Lower lobe of right lung (tissue), 2 donors: ENCODE measurements at places on chromosomes 2 and 18.

GRCh38 chr2:68834737-68835376, 36.3 kb downstream of the BMP10 start:
- H3K27me3 ChIP-seq, result no peaks in the 10 kb centered on the region
- peak overlapping the region; percentile 50 for H3K27ac ChIP-seq
- no peak overlapping the region for H3K4me3 ChIP-seq
- no peak for DNase-seq
- peaks cover 53% of the 10 kb centered on the region for H3K4me1 ChIP-seq
- H3K36me3 ChIP-seq, result no peaks in the 10 kb centered on the region

- no peak overlapping the region for H3K27ac ChIP-seq
- no peaks in the 10 kb centered on the region for H3K4me1 ChIP-seq
- no peak overlapping the region for H3K4me3 ChIP-seq
- no peaks in the 10 kb centered on the region for H3K27me3 ChIP-seq
- peaks cover under 1% of the 10 kb centered on the region for H3K36me3 ChIP-seq
These were observed 56.8 kb downstream of the INPP5D start for GRCh38 chr2:233116946-233117345.

DNA sequence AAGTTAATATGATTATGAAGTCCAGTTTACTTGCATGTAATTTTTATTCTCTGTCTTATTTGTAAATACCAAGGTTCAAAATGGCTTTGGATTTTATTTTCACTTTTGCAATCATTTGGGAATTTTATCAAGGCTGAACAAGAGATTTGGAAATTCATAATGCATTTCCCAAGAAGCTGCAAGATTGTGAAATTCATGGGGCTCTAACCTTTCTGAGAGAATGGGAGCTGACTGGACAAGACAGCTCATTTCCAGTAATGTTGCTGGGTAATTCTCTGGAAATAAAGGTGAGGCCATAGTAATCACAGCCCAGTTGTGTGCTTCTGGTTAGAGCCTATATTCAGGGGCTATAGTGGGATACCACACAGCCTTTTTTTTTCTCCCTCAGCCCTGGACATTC, 21.5 kb upstream of the NABP1 start:
- H3K4me3 ChIP-seq, result no peak overlapping the region
- H3K27me3 ChIP-seq, result no peaks in the 10 kb centered on the region
- H3K4me1 ChIP-seq, result no peaks in the 10 kb centered on the region
- H3K27ac ChIP-seq, result peak overlapping the region; percentile 9
- no peak for DNase-seq

DNA sequence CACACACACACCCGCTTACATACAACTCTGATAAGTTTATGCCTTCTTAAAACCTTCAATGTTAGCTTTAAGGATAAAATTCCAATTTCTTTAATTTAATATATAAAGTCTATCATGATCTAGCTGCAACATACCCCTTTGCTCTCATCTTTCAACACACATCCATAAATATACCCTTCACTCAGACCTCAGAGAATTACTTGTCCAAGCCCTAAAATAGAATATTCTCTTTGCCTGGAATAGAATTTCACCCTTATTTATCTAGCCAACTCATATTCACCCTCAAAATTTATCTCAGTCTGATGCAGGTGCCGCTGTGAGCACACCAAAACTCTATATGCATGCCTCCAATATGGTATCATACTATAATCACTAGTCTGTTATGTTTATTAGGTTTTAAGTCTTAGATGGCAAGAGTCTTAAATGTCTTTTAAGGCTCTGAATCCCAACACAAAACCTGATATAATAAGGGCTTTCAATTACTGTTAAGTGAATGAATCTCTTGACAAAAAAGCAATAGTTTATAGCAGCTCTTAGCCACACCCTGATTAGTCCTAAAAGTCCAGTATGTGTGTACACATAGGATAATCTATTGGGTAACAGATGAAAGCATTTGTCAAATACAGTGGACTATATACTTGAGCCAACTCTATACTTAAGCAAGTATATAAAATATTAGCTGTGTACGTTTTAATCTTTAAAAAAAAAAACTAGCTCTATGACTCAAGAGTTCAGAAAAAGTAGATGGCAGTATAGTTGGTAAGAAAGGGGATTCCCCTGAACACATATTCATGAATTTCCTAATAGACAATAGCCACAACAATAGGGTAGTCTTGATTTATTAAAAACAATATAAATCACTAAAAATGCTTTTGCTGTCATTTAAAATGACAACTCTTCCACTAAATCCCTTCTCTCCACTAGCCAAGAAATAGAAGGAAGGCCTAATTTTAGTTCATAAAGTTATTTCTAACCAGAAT, 144.5 kb downstream of the EXOC6B start:
- no peak overlapping the region for H3K4me3 ChIP-seq
- DNase-seq, result no peak
- no peaks in the 10 kb centered on the region for H3K36me3 ChIP-seq
- no peak overlapping the region for H3K27ac ChIP-seq
- peaks cover 7% of the 10 kb centered on the region for H3K4me1 ChIP-seq
- no peaks in the 10 kb centered on the region for H3K27me3 ChIP-seq

GRCh38 chr2:121288454-121289231, 3.6 kb upstream of the TFCP2L1 start:
- H3K4me1 ChIP-seq, result no peaks in the 10 kb centered on the region
- no peaks in the 10 kb centered on the region for H3K36me3 ChIP-seq
- H3K27ac ChIP-seq, result no peak overlapping the region

GRCh38 chr2:145096582-145096981, 576.7 kb upstream of the ZEB2 start:
- H3K27me3 ChIP-seq, result no peaks in the 10 kb centered on the region
- H3K4me1 ChIP-seq, result no peaks in the 10 kb centered on the region
- H3K36me3 ChIP-seq, result no peaks in the 10 kb centered on the region
- H3K4me3 ChIP-seq, result no peak overlapping the region
- DNase-seq, result no peak

DNA sequence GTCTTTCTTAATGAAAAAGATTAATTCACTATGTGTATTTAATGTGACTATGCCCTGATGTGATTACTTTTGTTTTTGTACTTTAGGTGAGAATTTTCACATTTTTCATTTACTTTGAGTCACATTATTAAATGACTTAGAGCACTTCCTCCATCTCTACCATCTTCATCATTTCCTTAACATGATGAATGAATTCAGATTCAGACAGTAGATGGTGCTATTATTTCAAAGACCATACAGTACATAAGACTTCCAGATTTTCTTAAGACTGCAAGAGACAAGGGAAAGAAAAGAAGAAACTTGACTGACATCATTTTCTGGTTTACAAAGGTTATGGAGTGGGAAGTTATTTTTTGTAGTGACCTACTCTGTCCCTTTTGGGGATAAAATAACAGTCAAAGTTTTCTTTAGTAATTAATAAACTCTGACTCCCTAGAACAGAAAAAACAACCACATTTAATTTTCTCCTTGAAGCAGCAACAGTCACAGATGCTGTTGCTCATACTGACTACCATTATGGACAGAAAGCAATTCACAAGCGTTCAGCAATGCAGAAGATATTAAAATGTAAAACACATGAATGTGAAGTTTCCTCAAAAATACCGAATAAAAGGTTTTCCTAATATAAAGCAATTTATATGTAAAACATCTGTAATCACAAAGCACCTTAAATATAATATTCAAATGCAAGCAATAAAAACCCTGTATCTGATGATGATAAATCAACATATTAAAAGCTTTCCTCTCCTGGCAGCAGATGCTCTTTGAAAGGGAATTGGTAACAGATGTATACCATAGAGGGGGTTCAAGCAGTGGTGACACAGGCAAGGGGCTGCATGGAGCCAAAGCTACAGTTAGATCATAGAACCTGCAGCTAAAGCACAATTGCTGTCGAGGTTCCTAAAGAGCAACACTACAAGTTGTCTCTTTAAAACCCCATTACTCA, 1010.9 kb upstream of the NXPH2 start:
- no peak for DNase-seq
- H3K4me3 ChIP-seq, result no peak overlapping the region
- no peaks in the 10 kb centered on the region for H3K27me3 ChIP-seq
- no peaks in the 10 kb centered on the region for H3K36me3 ChIP-seq
- no peaks in the 10 kb centered on the region for H3K4me1 ChIP-seq

- no peaks in the 10 kb centered on the region for H3K4me1 ChIP-seq
- H3K4me3 ChIP-seq, result no peak overlapping the region
- H3K27ac ChIP-seq, result no peak overlapping the region
- no peaks in the 10 kb centered on the region for H3K36me3 ChIP-seq
- peak; percentile 39 for DNase-seq
- H3K27me3 ChIP-seq, result no peaks in the 10 kb centered on the region
These were observed 173.8 kb upstream of the HDAC4 start for GRCh38 chr2:239574434-239575156.

DNA sequence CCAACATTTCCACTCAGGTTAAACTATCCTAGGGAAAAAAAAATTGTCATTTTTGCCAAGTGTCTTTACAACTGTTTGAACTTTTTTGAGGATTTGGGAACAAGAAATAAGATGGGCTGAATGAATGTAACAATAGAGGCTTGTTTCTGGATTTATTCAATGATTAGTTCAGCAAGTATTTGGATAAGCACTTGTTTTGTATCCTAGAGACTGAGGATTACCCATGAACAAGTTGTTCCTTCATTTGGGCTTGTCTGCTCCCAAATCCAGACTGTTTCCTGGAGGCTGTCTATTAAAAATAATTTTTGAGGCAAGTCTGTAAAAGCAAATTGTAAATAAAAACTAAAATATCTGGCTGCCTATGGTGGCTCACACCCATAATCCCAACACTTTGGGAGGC, 62.0 kb upstream of the CSRNP3 start:
- H3K27ac ChIP-seq, result no peak overlapping the region
- H3K4me3 ChIP-seq, result no peak overlapping the region
- no peaks in the 10 kb centered on the region for H3K4me1 ChIP-seq
- H3K36me3 ChIP-seq, result no peaks in the 10 kb centered on the region

- H3K27me3 ChIP-seq, result no peaks in the 10 kb centered on the region
- no peak overlapping the region for H3K4me3 ChIP-seq
- no peaks in the 10 kb centered on the region for H3K36me3 ChIP-seq
These were observed 3.5 kb downstream of the ACSL3 start for GRCh38 chr2:222864296-222864695.

DNA sequence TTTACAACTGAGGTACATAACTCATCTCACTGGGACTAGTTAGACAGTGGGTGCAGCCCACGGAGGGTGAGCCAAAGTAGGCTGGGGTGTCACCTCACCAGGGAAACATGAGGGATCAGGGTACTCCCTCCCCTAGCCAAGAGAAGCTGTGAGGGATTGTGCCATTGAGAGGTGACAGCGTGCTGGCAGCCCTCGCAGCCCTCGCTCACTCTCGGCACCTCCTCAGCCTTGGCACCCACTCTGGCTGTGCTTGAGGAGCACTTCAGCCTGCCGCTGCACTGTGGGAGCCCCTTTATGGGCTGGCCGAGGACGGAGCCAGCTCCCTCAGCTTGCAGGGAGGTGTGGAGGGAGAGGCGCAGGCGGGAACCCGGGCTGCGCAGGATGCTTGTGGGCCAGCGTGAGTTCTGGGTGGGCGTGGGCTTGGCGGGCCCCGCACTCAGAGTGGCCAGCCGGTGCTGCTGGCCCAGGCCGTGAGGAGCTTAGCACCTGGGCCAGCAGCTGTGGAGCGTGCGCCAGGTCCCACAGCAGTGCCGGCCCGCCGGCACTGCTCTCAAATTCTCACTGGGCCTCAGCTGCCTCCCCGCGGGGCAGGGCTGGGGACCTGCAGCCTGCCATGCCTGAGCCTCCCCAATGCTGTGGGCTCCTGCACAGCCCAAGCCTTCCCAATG, 44.5 kb upstream of the FAM110C start:
- H3K27me3 ChIP-seq, result no peaks in the 10 kb centered on the region
- no peak overlapping the region for H3K4me3 ChIP-seq
- H3K4me1 ChIP-seq, result no peaks in the 10 kb centered on the region
- no peak overlapping the region for H3K27ac ChIP-seq

DNA sequence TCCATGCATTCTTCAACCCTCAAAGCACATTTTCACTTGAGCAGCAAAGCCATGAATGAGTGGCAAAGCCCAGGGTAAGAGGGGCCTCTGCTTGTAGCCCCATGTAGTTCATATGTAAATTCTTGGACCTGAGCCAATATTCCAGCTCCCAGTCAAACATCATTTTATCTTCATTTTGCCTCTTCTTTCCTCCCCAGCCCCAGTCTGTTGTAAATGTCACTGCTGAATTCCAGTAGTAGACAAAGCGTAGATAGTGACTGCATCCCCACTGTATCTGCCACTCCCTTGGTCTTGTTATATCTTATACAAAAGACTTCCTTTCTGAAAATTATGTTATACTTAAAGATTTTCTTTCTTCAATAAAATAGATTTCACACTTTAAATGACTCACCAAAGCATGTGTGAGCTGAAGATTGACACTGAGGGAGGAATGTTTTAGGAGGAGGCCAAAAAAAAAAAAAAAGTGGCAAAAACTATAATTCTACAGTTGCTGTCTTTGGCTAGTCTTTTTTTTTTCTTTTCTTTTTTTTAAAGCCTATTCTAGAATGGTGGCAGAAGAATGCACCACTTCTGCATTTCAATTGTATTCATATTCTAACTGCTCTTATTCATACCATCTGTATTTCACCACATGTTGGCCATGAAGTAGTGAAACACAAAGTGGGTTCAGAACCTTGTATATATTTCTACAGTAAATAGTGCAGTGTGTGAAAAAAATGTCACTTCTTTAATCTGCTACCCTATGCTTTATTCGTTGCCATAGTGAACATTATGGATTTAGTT, 306.1 kb downstream of the CPS1 start:
- no peaks in the 10 kb centered on the region for H3K4me1 ChIP-seq
- H3K36me3 ChIP-seq, result no peaks in the 10 kb centered on the region
- no peak overlapping the region for H3K27ac ChIP-seq
- DNase-seq, result no peak
- H3K27me3 ChIP-seq, result no peaks in the 10 kb centered on the region

GRCh38 chr2:138026111-138027020, 62.1 kb downstream of the HNMT start:
- H3K4me1 ChIP-seq, result no peaks in the 10 kb centered on the region
- H3K36me3 ChIP-seq, result no peaks in the 10 kb centered on the region
- no peak overlapping the region for H3K4me3 ChIP-seq
- no peaks in the 10 kb centered on the region for H3K27me3 ChIP-seq
- DNase-seq, result no peak
- no peak overlapping the region for H3K27ac ChIP-seq

DNA sequence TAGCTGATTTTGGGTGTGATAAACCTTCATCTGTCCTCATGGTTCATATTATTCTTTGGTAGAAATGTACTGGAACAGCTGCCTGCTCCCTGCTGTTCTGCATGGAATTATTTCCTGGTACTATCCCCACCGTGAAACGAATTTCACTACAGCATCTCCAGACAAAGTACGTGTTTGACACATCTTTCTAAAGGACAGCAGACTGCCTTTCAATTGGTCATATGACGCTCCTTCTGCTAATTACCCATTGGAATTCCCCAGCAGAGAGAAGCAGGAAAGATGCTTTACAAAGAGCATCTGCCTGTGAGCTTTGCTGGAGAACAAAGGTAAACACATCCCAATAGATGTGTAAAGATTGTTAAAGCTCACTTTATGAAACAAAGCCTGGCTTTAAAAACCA, 4.4 kb upstream of the RFX8 start:
- H3K36me3 ChIP-seq, result no peaks in the 10 kb centered on the region
- DNase-seq, result no peak
- H3K27ac ChIP-seq, result no peak overlapping the region
- peaks cover 5% of the 10 kb centered on the region for H3K4me1 ChIP-seq
- peaks cover 15% of the 10 kb centered on the region for H3K27me3 ChIP-seq
- no peak overlapping the region for H3K4me3 ChIP-seq
